ENCODE measurements at places on chromosomes 2 and 18. TPM values are rescaled to one million over a fixed set of nuclear protein-coding genes. Genes with fewer than 3 reads are reported as not detected.

DNA sequence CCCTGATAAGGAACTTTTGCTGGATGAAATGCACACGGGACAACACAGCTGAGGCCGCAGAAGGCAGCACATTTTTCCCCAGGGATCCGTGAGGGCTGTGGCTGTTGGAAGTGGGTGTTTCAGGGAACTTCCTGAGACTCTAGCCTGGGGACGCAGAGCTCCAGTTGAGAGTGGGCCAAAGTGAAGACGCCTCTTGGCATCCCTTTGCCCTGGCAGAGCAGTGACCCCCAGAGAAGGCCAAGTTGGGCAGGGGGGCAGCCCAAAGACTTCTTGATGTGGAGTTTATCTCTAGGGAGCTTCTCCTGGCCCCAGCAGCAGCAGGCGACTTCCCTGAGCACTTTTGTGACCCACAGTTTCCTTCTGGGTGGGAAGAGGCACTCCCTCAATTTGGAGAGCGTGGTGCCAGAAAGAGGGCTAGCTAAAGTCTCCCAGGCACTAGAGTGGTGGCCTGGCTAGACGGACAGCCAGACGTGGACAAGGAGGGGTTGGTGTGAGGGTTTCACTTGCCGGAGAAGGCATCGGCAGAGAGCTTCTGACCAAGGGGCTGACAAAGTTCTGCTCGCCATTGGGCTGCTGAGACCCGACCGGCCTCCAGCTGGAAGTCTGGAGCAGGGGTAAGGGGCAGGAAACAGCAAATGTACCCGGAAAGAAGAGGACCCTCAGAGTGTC is 108.8 kb downstream of the ACKR3 start:
- no peaks in the 10 kb centered on the region for H3K36me3 ChIP-seq
- no peaks in the 10 kb centered on the region for H3K27me3 ChIP-seq
- H3K27ac ChIP-seq, result no peak overlapping the region
- H3K4me1 ChIP-seq, result peaks cover under 1% of the 10 kb centered on the region
- no peak for DNase-seq
- H3K4me3 ChIP-seq, result no peak overlapping the region

DNA sequence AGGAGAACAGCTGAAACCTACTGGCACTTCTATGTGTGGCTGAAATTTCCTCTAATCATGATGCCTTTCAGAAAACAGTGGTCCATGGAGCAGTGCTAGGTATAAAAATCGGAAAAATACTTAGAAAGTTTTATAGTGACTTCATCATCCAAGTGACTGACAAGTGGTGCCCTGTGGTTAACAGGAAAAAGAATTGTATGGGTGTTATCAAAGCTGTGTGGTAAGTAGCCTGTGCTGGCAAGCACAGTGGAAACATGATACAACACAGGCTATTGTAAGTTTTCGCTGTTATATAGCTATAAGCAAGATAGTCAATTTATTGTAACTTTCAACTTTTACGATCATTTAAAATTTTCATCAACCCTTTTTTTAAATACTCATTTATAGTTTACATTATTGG is 1599.7 kb upstream of the ZEB2 start:
- H3K36me3 ChIP-seq, result no peaks in the 10 kb centered on the region
- no peaks in the 10 kb centered on the region for H3K27me3 ChIP-seq
- DNase-seq, result no peak
- H3K27ac ChIP-seq, result no peak overlapping the region

DNA sequence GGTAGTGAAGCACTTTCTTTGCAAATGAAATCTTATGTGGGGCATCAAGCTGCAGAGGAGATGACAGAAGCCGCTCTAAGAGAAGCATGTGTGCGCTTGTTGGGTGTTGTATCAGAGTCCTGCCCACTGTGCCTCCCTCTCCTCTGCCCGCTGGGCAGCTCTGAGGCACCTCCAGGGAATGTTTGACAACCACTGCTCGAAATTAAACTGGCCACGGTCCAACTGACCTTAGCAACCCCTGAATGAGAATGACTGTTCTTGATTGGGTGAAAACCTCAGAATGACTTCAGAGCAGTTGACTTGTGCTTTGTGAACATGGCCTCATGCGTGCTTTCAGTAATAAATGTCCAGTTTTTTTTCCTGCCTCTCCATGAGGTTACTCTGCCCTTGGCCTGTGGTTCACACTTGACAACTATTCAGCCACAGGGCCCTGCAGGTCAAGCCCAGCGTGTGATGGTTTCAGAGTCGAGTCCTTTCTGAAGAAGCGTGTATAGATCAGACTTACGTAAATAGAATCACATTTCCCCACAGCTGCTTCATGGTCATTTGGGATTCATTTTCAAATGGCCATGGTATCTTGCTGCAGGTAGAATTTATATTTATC is 94.9 kb downstream of the SLC4A3 start:
- H3K27me3 ChIP-seq, result no peaks in the 10 kb centered on the region
- H3K27ac ChIP-seq, result no peak overlapping the region

GRCh38 chr2:20745924-20746555 is 76.9 kb downstream of the LDAH start:
- peaks cover 32% of the 10 kb centered on the region for H3K4me1 ChIP-seq
- H3K27me3 ChIP-seq, result no peaks in the 10 kb centered on the region
- no peak overlapping the region for H3K4me3 ChIP-seq
- 0 out of 2 replicates have a peak overlapping the region, but pooled peaks have one; percentile 9 for H3K27ac ChIP-seq

DNA sequence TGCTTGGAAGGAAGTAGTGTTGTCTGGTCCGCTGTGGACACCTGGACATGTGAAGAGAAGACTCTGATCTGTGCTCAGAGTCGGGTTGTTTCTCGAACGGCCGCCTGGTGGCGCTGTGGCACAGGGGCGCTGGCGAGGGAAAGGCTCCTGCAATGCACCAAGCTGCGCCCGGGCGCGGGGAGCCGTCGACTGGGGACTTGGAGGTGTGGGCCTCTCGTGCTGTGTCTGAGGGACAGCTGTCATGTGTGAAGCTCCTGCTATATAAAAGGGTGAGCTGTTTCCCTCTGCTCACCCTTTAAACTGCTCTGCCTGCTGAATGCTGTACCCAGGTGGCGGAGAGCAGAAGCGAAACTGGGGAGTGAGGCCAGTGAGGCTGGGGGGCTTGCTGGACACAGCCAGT is 44.0 kb downstream of the GNAL start:
- no peak overlapping the region for H3K27ac ChIP-seq
- H3K4me1 ChIP-seq, result no peaks in the 10 kb centered on the region

DNA sequence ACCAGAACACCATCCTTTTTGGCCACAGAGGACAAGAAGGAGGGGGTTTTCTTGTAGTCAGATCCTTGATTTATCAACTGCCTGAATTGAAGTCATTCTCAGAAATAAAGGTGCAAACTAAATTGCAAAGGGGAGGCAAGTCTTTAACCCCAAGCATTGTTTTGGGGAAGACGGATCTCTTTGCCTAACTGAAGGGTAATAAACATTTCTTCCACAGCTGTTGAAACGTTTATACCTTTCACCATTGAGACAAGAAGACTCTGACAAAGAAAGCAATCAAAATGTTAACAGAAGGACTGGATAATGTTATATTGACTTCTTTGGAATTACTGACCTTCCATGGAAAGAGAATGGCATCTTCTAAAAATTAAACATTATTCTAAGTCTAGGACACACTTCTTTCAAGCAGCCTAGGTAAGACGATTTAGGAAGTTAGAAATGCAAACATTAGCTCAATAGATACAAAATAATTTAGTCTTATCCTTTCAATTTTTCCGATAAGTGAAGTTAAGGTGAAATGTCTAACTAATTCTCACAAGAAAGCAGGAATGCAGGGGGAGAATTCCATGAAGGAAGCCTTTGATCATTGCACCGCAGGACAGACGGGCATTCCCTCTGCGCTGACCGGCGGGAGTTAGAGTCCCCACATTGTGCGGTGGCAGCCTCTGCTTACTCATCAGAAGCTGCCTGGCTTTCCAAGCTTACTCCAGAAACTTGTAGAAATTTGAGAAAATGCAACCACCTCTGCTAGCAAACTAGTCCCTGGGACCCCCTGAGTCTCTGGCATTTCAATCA is 69.4 kb upstream of the COPS8 start:
- no peak for DNase-seq
- H3K27ac ChIP-seq, result no peak overlapping the region
- H3K4me3 ChIP-seq, result no peak overlapping the region
- H3K27me3 ChIP-seq, result no peaks in the 10 kb centered on the region
- no peaks in the 10 kb centered on the region for H3K36me3 ChIP-seq

GRCh38 chr2:23268467-23269263 is 116.3 kb upstream of the KLHL29 start:
- H3K4me3 ChIP-seq, result no peak overlapping the region
- no peaks in the 10 kb centered on the region for H3K27me3 ChIP-seq

The DCDC2C gene
- total RNA-seq, result not detected

The GPR45 gene
- not detected for total RNA-seq

The CXCR1 gene
- not detected for total RNA-seq

The HOXD1 gene
- not detected for total RNA-seq

The TRIM43 gene
- total RNA-seq, result not detected

The ATP9B gene
- total RNA-seq, result 65.1 TPM

The LYG2 gene
- not detected for total RNA-seq
